ENCODE measurements at places on chromosomes 12 and 14.
A peak's percentile ranks its signal among the peaks of the same experiment; 100 is the strongest.

GRCh38 chr12:48105321-48105866, 485 bp downstream of the SENP1 start:
- peak; percentile 56 for DNase-seq

- no peak for DNase-seq
Observed at GRCh38 chr12:64534672-64535199, 75.6 kb upstream of the RASSF3 start.

DNA sequence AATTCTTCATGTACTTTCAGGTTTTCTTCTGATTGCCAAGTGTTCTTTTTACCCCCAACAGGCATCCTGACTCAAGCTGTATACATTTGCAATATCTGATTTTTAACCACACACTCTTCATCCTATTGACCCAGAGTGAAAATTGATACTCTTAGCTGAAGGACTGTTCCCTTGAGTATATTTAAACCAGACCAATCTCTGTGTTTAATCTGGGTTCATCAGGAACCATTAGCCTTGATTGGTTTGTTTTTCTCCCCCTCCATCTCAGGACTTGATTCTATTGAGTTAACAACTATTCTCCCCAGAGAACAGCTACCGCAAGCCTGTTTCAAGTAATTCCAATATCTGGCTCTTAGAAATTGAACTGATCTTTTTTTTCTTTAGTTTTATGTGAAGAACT, 222.3 kb upstream of the NOVA1 start:
- no peak for DNase-seq

- no peak for DNase-seq
Observed at GRCh38 chr14:95055318-95055717, 102.0 kb downstream of the DICER1 start.

All from activated CD4-positive, alpha-beta T cell treated with anti-CD3 and anti-CD28 coated beads, Interleukin-2, amount 50 U/mL, for 48 hours (primary cell).